RPMI8226 (cell line): ENCODE measurements at places on chromosomes 12 and 14.

- no peak for DNase-seq
Observed at GRCh38 chr14:31944256-31945073, 132.6 kb upstream of the ARHGAP5 start.

GRCh38 chr12:119700078-119700477, 32.1 kb downstream of the PRKAB1 start:
- no peak for DNase-seq

GRCh38 chr14:37579274-37579673, 15.8 kb downstream of the FOXA1 start:
- DNase-seq, result no peak

- no peak for DNase-seq
Observed at GRCh38 chr12:105843561-105843960, 295.2 kb downstream of the NUAK1 start.

- no peak for DNase-seq
Observed at GRCh38 chr14:71541973-71542690, 390.1 kb upstream of the RGS6 start.

- peak; percentile 80 for DNase-seq
Observed at GRCh38 chr12:113048716-113049127, 7.8 kb upstream of the DTX1 start.

DNA sequence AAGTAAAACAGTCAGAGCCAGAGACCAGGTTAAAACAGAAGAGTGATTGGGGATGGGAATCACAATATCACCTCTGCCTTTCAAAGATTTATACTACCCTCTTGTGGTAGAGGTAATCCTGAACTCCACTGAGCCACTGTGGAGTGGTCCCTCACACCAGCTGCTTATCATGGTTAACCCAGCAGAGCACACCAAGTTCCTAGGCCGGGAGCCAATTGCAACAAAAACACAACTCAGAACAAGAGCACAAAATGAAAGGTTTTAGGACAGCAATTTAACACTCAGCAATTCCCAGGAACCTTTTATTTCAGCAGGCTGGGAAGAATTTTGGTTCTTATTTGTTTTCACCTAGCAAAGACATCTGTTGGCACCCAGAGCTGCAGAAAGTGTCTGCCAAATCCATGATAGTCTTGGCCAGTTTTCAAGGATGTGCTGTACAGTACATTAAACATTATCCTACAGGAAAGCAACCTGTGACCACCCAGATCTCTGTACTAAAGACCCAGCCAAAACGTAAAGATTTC, 220.5 kb upstream of the ATXN7L3B start:
- DNase-seq, result peak; percentile 6

DNA sequence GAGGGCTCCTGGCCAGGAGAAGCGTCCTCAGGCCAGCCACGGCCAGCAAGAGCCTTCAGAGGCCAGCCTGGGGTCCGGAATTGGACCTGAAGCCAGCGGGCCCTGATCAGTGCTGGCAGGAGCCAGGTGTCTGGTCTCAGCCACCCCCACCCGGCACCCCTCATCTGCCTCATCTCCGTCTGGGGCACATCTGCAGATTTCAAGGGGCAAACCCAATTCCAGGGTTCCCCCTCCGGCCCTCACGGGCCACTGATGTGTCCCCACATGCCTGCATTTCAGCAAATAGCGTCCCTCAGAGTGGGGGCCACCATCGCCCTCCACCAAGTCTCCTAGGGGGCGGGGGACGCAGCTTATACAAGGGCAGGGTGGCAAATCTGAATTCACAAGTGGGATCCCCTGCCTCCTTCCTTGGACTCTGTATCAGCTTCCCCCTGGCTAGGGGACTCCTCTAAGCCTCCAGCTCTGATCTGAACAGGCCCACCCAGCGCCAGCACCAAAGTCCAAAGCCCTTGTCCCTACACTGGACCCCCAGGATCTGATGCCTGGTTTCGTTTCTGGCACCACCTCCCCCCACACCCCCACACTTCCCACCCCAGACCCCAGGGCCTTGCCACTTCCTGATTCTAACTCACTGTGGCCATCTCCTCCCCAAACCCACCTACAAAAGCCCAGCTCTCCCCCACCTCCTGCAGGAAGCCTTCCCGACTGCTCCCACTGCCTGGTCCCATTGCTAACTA, 10.1 kb downstream of the TMEM179 start:
- DNase-seq, result no peak

GRCh38 chr12:95942101-95942523, 302 bp downstream of the CCDC38 start:
- no peak for DNase-seq

GRCh38 chr14:56217380-56218045, 99.3 kb downstream of the PELI2 start:
- no peak for DNase-seq

GRCh38 chr14:36021591-36022320, 154.8 kb downstream of the PTCSC3 start:
- DNase-seq, result no peak

GRCh38 chr12:111311011-111311410, 57.9 kb downstream of the PHETA1 start:
- peak; percentile 80 for DNase-seq

GRCh38 chr14:24775950-24776349, 142.0 kb upstream of the GZMB start:
- no peak for DNase-seq

- peak; percentile 80 for DNase-seq
Observed at GRCh38 chr12:52372216-52373154, 5.2 kb upstream of the KRT85 start.

DNA sequence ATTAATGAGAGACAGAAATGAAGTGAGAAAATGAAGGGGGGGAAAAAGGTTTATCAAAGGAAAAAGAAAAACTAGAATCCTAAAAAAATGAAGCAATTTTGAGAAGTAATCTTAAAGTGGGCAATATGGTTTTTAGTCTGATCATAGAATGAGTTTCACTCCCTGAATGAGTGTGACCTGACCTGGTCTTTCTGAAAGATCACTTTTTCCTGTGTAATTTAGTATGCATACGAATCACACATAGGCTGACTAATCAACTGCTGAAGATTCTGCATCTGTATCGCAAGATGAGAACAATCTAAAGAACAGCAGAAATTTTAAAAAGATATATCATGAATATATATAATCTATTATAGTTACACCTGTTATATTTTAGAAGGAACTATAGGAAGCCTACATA, 11.3 kb downstream of the GNPTAB start:
- DNase-seq, result no peak

GRCh38 chr12:64145226-64145625, 76.9 kb downstream of the KICS2 start:
- DNase-seq, result no peak

DNA sequence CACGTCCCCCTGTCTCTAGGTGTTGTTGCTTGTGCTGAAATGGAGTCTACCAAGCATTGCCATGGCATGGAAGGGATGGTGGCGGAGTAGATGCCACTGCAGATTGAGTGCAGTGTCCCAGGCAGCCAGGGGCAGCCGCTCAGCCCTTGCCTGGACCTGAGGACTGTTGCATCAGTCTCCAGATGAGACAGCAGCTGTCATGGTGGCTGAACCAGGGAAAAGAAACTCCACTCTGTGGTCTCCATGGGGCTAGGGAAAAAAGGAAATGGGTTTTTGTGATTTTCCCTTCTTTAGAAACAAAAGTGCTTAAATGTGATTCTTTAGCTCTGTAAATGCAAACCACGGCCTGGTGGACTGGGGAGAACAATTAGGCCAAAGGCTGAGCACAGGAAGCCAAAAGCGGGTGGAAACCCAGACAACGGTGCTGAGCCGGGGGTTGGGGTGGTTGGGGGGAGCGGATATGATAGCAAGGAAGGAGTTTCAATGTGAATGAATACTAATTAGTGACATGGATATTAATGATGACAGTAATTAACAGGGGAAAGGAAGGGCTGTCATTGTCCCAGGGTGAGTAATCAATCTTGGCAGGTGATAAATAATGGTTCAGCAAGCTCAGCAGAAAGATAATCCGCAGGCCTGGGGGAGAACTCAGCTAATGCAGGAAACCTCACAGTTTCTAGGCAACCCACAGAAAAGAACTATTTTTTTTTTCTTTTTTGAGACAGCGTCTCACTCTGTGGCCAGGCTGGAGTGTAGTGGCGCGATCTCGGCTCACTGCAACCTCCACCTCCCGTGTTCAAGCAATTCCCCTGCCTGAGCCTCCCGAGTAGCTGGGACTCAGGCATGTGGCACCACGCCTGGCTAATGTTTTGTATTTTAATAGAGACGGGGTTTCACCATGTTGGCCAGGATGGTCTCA, 442.6 kb downstream of the DPF3 start:
- DNase-seq, result peak; percentile 73
